ENCODE measurements at places on chromosomes 16 and 17.
A peak's percentile ranks its signal among the peaks of the same experiment; 100 is the strongest.

GRCh38 chr16:721765-722540 lies 1.0 kb downstream of the ANTKMT start:
- peak; percentile 45 for DNase-seq

DNA sequence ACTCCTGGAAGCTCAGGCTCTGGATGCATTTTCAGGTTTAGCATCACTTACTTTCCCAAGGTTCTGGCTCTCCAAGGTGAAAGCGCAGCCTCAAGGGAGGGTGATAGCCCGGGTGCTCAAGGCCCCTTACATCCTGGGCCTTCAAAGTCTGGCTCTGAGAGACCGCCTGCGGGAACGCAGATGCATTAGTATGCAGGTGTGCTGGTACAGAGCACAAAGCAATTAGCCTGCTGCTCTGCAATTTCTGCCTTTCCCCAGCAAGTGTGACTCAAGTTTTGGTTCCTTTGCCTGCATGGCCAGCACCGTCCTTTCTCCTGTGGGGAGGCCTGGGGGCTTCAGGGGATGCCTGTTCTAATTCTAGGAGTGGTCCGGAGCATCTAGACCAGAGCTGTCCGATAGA lies 116.2 kb downstream of the AATF start:
- no peak for DNase-seq

- no peak for DNase-seq
Measured at GRCh38 chr17:19945009-19945626, 32.5 kb downstream of the AKAP10 start.

- no peak for DNase-seq
Measured at GRCh38 chr16:17836868-17837602, 366.3 kb upstream of the XYLT1 start.

DNA sequence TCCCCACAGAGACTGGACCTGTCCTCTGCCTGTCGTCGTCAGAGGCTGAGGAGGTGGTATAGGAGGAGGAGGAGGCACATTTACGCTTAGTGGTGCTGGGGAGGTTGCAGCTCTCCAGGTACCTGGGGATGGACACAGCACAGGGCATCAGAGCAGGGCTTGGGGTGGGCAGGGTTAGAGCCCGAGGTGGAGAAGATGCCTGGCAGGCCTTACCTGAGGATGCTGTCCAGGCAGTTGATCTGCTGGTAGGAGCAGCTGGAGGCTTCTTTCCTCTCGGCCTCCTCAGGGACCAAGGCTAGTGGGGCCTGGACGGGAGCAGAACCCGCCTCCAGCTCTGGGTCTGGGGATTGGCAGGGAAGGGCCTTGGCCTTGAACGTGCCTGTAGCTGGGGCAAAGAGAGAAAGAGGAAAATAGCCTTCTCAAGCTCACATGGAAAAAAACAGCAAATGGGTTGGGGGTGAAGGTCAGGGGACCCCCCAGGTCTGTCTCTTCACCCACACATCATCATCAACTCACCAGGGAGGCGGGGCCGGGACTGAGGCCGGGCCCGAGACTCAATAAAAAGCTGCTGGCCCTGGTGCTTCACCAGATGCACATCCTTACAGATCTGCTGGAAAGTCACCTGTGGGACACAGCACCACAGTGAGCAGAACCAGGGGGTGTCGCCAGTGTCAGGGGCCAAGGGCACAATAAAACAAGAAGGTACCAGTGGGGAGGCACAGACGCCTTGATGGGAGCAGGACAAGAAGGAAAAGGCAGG lies 5.6 kb downstream of the PER1 start:
- peak; percentile 17 for DNase-seq

- DNase-seq = no peak
Measured at GRCh38 chr16:21592191-21592590, 7.2 kb upstream of the METTL9 start.

DNA sequence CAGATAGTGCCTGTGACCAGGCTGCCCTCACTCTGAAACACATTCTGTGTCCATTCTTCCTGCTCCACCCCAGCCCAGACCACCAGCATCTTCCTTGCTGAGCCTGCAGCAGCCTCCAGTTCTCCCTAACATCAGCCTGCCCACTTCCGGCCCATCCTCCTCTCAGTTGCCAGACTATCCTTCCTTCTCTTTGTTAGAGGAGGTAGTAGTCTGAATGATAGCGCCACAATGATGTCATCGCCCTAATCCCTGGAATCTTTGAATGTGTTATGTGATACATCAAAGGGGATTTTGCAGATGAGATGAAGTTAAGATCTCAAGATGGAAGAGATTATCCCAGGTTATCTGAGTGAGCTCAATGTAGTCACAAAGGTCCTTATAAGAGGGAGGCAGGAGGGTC lies 3.2 kb upstream of the ZDHHC1 start:
- DNase-seq = no peak
